CD4-positive, alpha-beta memory T cell (primary cell): ENCODE measurements at places on chromosomes 4 and X. TPM values are rescaled to one million over a fixed set of nuclear protein-coding genes. Genes with fewer than 3 reads are reported as not detected.

Gene ADAM29
- total RNA-seq = 0.41 TPM

Gene ZCCHC13
- not detected for total RNA-seq

Gene GNRHR
- total RNA-seq = not detected

DNA sequence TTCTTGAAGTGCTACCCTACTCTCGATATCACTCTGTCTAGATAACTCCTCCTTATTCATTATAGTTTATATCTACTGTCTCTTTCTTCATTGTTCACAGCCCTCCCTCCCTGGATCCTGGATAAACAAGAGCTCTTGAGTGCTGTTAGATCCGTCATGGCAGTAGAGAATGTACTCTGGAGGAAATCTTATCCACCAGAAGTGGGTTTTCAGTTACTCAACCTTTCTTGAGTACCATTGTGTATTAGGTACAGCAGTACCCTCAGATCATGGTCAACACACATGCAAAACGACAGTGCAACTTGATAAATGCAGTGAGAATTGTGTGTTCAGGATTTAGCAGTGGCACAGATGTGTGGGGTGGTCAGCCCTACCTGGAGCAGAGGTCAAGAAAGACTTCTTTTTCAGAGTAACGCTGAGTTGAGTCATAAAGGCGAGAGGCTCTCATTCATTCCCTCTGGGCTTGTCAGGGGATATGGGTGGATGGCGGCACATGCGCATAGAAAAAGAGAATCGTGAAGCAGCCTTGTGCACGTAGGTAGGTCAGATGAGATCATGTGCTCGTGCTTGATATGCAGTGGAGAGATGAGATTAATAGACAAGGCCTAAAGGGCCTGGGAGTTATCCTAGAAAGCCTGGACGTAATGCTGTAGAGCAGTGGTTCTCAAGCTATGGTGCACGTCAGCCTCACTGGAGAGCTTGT is 89.5 kb downstream of the SNX25 start:
- no peak overlapping the region for H3K27ac ChIP-seq
- H3K4me1 ChIP-seq = no peaks in the 10 kb centered on the region
- DNase-seq = no peak
- no peak overlapping the region for H3K4me3 ChIP-seq

DNA sequence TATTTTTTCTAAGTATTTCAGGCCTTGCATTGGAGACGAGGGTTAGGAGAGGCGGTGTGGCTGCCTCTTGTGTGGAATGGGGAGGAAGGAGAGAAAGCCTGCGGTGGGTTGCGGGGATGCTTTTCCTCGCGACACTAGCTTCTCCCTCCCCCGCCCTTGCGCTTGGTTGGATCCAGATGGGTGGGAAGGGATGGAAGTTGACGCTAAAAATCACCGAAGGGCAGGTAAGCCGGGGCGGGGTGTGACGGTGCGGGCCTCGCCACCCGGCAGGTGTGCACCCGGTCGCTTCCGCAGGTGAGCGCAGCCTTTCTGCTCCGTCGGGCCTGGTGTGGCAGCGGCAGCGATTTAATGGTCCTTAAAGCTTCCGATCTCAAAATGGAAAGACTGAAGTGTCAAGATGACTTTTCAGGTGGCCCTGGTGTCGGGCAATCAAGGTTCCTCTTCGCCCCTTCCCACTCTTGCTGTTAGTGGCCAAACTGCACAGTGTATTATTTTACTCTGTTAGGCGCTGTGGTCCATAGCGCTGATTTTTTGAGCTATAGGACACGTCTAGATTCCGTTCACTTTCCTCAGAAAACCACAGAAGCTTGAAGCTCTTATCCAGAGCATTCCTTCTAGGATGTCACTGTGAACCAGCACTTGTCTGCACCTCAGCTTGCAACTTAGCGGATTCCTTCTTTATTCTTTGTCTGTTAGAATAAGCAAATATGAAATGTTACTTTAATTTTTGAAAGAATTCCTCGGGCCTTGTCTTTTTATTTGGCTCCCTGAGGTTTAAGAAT is 765 bp downstream of the ENOPH1 start:
- peaks cover 10% of the 10 kb centered on the region for H3K36me3 ChIP-seq
- H3K4me1 ChIP-seq = peaks cover 65% of the 10 kb centered on the region
- no peak for DNase-seq
- no peaks in the 10 kb centered on the region for H3K27me3 ChIP-seq
- H3K27ac ChIP-seq = peak overlapping the region; percentile 99
- peak overlapping the region; percentile 72 for H3K4me3 ChIP-seq

DNA sequence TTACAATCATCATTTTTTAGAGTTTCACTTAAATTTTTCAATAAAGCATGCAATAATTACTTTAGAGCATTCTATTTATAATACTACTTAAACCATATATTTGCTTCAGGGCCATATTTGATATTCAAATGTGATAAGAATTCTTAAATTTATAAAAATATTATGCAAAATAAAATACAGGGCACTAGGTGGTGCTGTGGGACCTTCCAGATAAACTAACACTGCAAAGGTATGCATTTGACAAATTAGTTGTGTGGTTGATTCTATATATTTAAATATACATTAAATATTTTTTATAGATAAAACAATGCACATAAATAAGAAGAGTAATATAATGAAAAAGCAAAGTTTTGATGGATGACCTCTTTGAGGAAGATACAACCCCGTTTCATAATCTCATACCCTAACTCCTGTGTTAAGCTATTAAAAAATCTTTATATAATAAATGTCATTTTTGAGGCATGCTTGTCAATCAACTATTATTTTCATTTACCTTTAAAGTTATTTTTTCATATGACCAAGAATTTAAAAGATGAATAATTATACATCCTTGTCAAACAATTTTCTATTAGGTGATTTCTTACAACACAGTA is 128.4 kb downstream of the REELD1 start:
- peak; percentile 30 for DNase-seq
- H3K27ac ChIP-seq = no peak overlapping the region
- H3K36me3 ChIP-seq = no peaks in the 10 kb centered on the region
- no peaks in the 10 kb centered on the region for H3K27me3 ChIP-seq
- no peak overlapping the region for H3K4me3 ChIP-seq

DNA sequence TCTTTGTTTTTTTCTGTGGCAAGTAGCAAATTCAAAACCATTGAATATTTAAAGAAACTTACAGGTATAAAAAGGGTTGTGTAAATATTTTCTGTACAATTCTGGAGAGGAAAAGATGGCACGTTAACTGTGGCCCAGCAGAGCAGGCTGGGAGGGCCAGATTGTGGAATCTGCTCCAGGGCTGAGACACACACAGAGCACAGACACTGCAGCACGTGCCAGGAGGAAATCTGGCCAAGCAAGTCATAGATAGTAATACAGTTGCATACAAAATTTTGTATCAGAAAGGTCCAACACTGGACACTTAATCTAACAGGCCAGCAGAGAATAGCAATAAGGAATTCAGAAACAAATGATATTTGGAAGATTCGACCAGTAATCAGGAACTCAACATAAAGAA is 763.7 kb downstream of the PDHA2 start:
- no peak overlapping the region for H3K27ac ChIP-seq
- H3K27me3 ChIP-seq = no peaks in the 10 kb centered on the region
- no peaks in the 10 kb centered on the region for H3K36me3 ChIP-seq
- H3K4me3 ChIP-seq = no peak overlapping the region
- no peak for DNase-seq
- no peaks in the 10 kb centered on the region for H3K4me1 ChIP-seq

GRCh38 chr4:23070848-23071570 is 378.3 kb downstream of the GBA3 start:
- H3K27me3 ChIP-seq = no peaks in the 10 kb centered on the region
- no peaks in the 10 kb centered on the region for H3K4me1 ChIP-seq
- H3K36me3 ChIP-seq = no peaks in the 10 kb centered on the region
- no peak overlapping the region for H3K27ac ChIP-seq
- H3K4me3 ChIP-seq = no peak overlapping the region
